AG10803 (cell line): ENCODE measurements at places on chromosomes 11 and 22.

DNA sequence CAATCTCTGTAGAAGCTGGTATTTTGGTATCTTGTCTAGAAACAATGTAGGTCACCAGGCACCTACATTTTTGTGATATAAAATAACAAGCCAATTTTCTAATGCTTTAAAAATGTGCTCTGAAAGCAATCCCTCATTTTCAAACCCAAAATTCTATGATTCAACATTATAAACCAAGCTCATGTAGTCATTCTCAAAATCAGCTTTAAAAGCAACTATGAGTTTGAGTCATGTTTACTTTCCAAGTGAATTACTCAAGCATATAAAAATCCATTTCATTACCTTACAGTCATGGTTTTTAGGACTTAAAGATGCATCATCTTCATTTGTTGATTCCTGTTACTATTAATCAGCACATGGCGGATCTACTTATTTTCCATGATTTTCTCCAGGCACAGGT, 216.4 kb downstream of the GRM5 start:
- peak; percentile 12 for DNase-seq

- no peak for DNase-seq
Observed at GRCh38 chr11:68710409-68710808, 26.1 kb downstream of the GAL start.

GRCh38 chr22:46117206-46118199, 32.8 kb upstream of the PPARA start:
- no peak for DNase-seq

- DNase-seq, result peak; percentile 78
Observed at GRCh38 chr22:19109198-19110063, 12.8 kb downstream of the DGCR2 start.

- DNase-seq, result no peak
Observed at GRCh38 chr11:82936261-82936660, 34.7 kb downstream of the DDIAS start.

DNA sequence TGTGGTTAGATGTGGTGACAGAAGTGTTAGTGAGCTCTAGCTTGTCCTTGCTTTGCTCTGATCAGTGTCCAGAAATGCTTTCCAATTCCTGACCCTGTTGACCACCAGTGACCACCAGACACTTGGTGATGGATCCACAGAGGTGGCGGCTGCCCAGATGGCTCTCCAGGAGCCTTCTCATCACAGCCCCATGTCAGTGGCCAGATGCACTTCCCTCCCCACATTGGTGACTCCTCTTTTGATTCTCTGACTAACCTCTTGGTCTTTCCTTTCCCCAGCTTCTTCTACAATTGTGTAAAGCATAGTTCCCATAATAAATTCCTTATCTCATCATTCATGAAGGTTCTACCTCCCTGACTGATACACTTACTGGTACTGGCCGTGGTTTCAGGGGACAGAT, 40.1 kb upstream of the CXCR5 start:
- no peak for DNase-seq

DNA sequence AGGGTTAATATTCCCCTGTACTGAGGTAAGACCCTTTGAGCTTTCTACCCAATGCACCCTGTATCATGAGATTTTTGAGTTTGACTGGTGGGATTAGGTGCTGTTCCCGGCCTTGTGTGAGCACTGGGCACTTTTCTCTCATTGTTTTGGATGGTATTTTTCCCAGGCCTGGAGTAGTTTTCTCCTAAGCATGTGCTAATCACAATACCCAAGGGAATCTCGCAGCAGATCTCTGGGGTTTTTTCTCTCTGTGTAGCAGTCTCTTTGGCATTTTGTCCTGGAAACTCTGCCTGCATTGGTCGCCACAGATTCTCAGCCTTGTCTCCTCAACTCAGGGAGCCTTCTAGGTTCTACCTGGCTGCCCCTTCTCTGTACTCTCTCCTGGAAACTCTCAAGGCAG, 19.9 kb downstream of the IGHMBP2 start:
- peak; percentile 39 for DNase-seq

GRCh38 chr11:72673943-72674828, at the start of gene PDE2A:
PDE2A (minus strand) TSS chr11:72674422; CDS start chr11:72674207, 215 bp downstream.
- DNase-seq, result no peak

- peak; percentile 64 for DNase-seq
Observed at GRCh38 chr11:18633256-18634139, 644 bp downstream of the SPTY2D1 start.

GRCh38 chr11:15341587-15341986, 226.9 kb downstream of the INSC start:
- DNase-seq, result no peak
